ENCODE measurements at places on chromosomes 3 and 15.

GRCh38 chr15:38068626-38069391 lies 134.4 kb downstream of the TMCO5A start:
- peak; percentile 25 for DNase-seq

DNA sequence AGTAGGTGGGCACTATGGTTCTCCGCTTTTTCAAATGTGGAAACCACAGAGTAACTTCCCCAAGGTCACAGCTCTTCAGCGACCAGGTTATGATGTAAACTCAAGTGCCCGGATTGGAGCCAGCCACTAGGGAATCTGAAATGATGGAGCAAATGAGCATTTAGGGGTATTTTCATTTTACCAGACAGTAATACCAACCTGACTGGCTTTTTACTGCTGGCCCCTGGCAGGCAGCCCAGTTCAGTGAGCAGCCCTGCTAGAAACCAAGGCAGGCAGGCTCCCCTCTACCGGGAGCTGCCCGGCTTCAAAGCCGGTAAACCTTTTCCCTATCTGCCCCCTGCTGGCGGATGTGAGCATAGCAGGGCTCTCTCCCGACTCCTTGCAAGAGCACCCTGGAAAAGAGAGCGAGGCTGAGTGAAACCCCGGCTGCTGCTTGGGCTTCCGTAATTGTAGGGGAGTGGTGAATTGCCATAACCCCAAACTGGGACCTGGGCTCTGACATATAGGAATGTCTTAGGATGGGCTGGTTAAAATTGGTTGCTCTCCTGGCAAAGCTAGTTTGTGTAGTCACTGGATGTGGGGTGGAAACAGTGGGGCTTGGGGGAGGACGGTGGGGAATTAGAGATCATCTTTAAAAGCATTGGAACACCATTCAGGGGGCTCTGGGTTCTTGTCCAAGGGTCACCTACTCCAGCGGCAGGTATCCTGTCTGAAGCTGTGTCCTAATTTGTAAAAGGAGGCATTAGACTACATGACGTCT lies 98.0 kb upstream of the TNFAIP8L3 start:
- peak; percentile 79 for DNase-seq

DNA sequence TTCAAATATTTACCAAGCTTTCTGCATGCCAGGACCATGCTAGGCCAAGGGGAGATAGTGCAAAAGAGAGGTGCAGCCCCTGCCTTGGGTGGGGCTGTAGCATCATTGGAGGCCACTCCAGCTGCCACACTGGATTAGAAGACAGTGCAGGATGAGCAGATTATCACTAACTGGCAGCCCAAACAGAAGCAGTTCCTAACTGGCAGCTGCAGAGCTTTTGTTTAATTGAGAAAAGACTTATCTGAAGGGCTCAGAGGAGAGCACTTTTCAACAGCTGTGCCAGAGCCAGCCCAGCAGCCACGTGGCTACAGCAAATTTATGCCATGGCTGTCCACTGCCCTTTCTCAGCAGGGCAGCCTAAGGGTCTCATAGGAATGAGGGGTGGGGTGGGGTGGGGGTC lies 13.5 kb upstream of the ACSBG1 start:
- DNase-seq = no peak

- DNase-seq = no peak
Observed at GRCh38 chr3:161393310-161393709, 22.0 kb upstream of the SPTSSB start.

DNA sequence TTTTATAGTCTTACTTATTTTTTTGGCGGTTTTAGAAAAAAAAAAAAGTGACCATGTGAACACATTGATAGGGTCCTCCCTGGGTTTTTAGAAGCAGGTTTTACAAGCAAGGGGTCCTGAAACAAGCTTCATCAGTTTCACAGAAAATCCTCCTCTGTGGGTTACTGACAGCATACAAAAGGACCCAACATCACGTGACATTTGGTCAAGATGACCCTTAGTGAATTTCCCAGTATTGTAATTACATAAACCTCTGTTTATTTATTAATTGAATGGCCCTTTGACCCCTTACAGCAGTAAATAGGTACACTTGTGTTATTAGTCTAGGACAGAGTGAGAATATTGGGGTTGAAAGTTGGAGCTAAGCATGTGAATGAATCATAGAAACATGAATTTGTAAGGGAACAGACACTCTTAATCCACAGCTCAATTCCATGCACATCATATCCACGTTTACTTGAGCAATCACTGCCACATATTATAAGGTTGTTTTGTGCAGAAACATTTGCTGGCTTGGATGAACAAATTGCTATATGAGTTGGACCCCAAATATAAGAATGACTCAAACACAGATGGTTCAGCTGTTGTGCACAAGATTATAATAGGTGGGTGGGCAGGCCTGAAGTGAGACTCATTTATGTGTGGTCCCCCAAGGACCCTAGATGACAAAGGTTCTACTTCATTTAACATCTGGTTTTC lies 137.5 kb downstream of the ZNF385D start:
- DNase-seq = no peak

GRCh38 chr15:41401904-41402267 lies 410 bp downstream of the NDUFAF1 start:
- DNase-seq = no peak

DNA sequence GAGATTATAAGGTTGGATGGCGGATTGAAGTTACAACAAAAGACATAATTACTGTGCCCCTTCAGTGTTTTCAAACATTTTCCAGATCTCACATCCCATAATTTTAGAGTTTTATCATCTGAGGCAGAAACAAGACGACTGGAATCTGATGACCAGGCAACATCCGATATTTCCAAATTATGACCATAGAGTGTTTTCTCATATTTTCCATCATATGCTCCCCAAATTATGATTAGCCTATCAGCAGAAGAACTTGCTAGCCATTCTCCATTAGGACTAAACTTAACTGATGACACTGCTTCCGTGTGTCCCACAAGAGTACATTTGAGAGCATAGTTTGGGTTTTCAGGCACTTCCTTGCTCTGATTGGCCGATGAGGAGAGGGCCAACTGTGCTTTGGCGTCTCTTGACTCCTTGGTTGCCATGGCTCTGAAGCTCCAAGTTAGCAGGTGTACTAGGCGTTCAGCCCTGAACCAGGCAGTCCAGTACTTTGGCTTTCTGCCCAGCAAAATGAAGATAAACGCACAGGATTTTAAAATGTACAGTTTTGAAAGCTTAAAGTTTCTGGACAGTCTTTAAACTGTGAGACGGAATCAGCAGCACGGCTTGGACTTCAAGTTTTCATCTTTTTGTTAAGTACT lies 638 bp downstream of the WDR5B start:
- peak; percentile 60 for DNase-seq

- no peak for DNase-seq
Observed at GRCh38 chr3:72533591-72534473, 314.4 kb downstream of the SHQ1 start.

GRCh38 chr3:40292637-40293349 lies 16.7 kb upstream of the EIF1B start:
- no peak for DNase-seq

- no peak for DNase-seq
Observed at GRCh38 chr3:78427303-78427702, 1340.5 kb downstream of the ROBO1 start.

GRCh38 chr3:32157600-32158264 lies 51.3 kb downstream of the GPD1L start:
- no peak for DNase-seq

- no peak for DNase-seq
Observed at GRCh38 chr3:45079715-45080114, 53.6 kb downstream of the CLEC3B start.

DNA sequence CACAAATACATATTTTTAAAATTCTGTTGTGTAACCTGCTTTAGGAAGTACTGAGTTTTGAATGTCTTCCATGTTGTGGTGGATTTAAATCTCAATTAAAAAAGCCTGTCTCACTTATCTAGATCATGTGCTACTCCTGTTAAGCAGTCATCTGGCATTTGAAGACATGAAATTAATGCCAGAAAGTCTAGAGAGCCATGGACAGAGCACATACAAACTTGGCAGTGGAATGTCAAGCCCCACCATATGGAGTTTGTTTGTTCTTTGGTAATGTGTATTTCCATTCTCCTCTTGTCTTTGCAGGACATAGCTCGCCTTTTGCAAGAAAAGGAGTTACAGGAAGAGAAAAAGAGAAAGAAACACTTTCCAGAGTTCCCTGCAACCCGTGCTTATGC lies 39.3 kb upstream of the UTS2B start:
- DNase-seq = no peak

GRCh38 chr3:66629150-66629981 lies 128.5 kb upstream of the LRIG1 start:
- DNase-seq = no peak

DNA sequence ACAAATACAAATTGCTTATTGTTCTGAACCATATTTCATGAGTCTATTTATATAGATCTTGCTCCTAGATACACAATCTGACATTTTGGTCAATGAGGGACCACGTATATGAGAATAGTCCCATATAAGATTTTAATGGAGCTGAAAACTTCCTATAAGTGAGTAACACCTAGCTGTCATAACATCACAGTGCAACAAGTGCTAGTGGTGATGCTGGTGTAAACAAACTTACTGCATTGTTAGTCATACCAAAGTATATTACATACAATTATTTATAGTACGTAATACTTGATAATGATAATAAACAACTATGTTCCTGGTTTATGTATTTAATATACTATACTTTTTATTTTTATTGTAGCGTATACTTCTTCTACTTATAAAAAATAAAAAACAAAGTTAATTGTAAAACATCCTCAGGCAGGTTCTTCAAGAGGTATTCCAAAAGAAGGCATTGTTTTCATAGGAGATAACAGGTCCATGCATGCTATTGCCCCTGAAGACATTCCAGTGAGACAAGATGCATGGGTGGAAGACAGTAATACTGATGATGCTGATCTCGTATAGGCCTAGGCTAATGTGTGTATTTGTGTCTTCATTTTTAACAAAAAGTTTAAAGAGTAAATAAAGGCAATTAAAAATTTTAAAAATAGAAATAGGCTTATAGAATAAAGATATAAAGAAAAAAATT lies 46.8 kb upstream of the NAALADL2 start:
- DNase-seq = no peak

DNA sequence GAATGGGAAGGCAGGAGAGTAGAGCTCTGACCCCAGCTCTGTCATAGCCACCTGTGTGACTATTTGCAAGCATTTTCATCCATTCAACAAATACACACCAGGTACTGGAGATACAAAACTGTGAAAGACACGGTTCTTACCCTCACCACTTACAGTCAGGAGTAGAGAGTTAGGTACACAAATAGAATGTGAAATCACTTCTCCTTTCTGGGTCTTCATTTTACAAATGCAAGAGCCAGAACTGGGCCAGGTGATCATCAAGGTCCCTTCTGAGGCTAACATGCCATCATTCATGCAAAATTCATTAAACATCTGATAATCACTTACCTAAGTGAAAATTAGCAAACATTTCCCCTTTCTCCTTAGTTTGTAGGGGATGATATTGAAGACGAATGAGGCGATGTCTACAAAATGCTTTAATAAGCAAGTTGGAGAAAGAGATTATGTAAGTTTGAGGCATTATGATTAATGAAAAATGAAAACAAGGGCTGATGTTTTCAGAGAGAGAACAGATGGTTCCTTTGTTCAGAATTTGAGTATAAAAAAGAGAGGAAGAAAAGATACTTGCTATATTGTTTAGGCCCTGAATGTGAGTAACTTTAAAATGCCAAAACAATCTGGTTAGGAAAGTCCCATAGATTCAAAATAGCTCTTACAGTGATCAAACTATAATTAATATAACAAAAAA lies 88.6 kb downstream of the LPP start:
- DNase-seq = no peak
